Activated T-helper 1 cell treated with anti-CD3 and anti-CD28 coated beads, Interleukin-12 subunit alpha, Interleukin-12 subunit beta, Interleukin-2, Interleukin-4 antibody, amounts not matched to agents 30 ng/mL and 10 ng/mL and 1 ng/mL, durations not matched to agents 14 hours and 24 hours and 36 hours (primary cell): ENCODE measurements at places on chromosomes 16 and 17.

GRCh38 chr17:26818736-26819135 lies 475.2 kb upstream of the WSB1 start:
- DNase-seq: no peak
- H3K4me3 ChIP-seq: no peak overlapping the region
- no peaks in the 10 kb centered on the region for H3K36me3 ChIP-seq
- no peaks in the 10 kb centered on the region for H3K27me3 ChIP-seq
- no peaks in the 10 kb centered on the region for H3K4me1 ChIP-seq
- no peak overlapping the region for H3K27ac ChIP-seq

- no peak for DNase-seq
- H3K4me3 ChIP-seq: peak overlapping the region; percentile 95
- peak overlapping the region; percentile 74 for H3K27ac ChIP-seq
- no peaks in the 10 kb centered on the region for H3K27me3 ChIP-seq
- H3K4me1 ChIP-seq: peaks cover 27% of the 10 kb centered on the region
Measured at GRCh38 chr16:15887283-15887682, 1.1 kb downstream of the CEP20 start.

DNA sequence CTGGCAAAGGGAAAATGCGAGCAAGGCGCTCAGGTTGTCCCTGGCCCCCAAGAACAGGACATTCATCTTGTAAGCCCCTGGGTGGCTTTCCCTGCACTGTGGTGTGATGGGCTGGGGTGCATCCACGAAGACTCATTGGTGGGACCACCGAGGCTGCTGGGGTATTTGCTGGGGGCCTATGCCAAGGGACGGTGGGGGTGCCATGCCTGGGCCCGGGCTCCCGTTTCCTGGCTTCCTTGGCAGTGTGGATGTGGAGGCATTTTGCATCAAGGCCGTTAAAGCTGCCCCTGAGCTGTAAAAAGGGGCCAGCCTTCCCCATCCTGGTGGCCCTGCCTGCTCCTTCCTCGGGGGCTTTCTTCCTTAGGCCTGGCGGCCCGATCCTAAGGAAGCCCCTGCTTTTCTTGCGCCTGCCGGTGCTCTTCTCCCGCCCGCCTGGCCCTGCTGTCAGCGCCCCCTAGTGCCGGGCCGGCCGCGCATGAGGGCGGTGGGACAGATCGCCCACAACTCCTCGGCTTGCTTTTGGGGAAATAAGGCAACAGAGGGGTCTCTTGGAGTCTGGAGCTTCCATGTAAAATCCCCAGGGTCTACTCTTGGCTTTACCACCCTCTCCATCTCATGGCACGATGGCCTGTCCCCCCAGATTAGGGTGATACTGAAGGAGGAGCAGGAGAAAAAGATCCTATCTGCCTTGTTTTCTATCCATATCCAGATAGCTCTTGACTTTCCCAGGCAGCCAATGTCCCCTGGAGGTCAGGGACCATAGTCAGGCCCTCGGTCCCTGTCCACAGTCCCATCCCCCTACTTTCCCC lies 9.8 kb upstream of the TBX2 start:
- H3K4me3 ChIP-seq: no peak overlapping the region
- peaks cover 24% of the 10 kb centered on the region for H3K27me3 ChIP-seq
- H3K4me1 ChIP-seq: no peaks in the 10 kb centered on the region
- H3K27ac ChIP-seq: no peak overlapping the region

DNA sequence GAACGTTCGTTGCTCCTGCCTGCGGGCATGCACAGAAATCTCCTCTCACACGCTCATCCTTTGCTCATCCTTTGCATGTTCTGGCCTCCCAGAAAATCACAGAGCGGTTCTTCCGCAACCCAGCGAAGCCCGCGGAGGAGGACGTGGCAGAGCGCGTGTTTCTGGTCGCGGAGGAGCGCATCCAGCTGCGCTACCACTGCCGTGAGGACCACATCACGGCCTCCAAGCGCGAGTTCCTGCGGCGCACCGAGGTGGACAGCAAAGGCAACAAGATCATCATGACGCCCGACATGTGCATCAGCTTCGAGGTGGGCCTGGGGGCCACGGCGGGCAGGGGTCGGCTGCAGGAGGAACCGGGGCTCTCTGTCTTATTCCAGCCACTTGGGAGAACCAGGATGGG lies 9.6 kb upstream of the KATNB1 start:
- H3K36me3 ChIP-seq: no peaks in the 10 kb centered on the region
- H3K4me3 ChIP-seq: no peak overlapping the region
- no peak for DNase-seq
- H3K27me3 ChIP-seq: no peaks in the 10 kb centered on the region

- H3K36me3 ChIP-seq: peaks cover 59% of the 10 kb centered on the region
- peak; percentile 66 for DNase-seq
- peak overlapping the region; percentile 68 for H3K4me3 ChIP-seq
Measured at GRCh38 chr16:57042157-57043111, 49.9 kb upstream of the CPNE2 start.

- H3K27ac ChIP-seq: no peak overlapping the region
- no peak overlapping the region for H3K4me3 ChIP-seq
- peaks cover 33% of the 10 kb centered on the region for H3K27me3 ChIP-seq
- no peaks in the 10 kb centered on the region for H3K36me3 ChIP-seq
- peaks cover 11% of the 10 kb centered on the region for H3K4me1 ChIP-seq
Measured at GRCh38 chr16:75196836-75197235, 10.1 kb downstream of the CTRB2 start.

DNA sequence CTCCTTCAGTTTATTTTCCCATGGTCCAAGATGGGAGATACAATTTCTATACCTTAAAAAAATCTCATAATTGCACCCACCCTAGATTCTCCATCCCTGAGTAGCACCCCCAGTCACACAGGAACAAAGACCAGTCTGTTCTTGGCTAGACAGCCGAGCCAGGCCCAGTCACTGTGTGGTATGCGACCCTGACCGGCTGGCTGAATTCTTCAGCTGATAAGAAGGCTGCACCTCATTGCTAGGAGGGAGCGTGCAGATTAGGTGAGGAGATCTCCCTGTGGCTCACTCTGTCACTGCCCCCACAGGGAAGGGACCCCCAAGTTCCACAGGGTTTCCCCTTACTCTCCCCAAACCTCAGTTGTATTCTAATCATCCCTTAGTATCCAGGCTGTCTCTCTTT lies 138.7 kb downstream of the SALL1 start:
- no peak overlapping the region for H3K27ac ChIP-seq
- peaks cover under 1% of the 10 kb centered on the region for H3K27me3 ChIP-seq
- no peaks in the 10 kb centered on the region for H3K36me3 ChIP-seq
- H3K4me3 ChIP-seq: no peak overlapping the region
- H3K4me1 ChIP-seq: no peaks in the 10 kb centered on the region

GRCh38 chr16:89377453-89377848 lies 112.9 kb downstream of the ANKRD11 start:
- DNase-seq: no peak
- no peaks in the 10 kb centered on the region for H3K27me3 ChIP-seq
- H3K4me1 ChIP-seq: peaks cover 34% of the 10 kb centered on the region
- H3K4me3 ChIP-seq: no peak overlapping the region

- H3K27me3 ChIP-seq: peaks cover 10% of the 10 kb centered on the region
- no peak overlapping the region for H3K4me3 ChIP-seq
- no peak for DNase-seq
- no peak overlapping the region for H3K27ac ChIP-seq
Measured at GRCh38 chr17:13690806-13691205, 89.1 kb upstream of the HS3ST3A1 start.

- H3K27ac ChIP-seq: peak overlapping the region; percentile 40
- H3K27me3 ChIP-seq: peaks cover 13% of the 10 kb centered on the region
- DNase-seq: no peak
- H3K4me3 ChIP-seq: no peak overlapping the region
- H3K4me1 ChIP-seq: peaks cover 9% of the 10 kb centered on the region
Measured at GRCh38 chr17:44907729-44908470, 7.4 kb downstream of the GFAP start.

- H3K27me3 ChIP-seq: peaks cover 14% of the 10 kb centered on the region
- no peaks in the 10 kb centered on the region for H3K36me3 ChIP-seq
- DNase-seq: no peak
- no peak overlapping the region for H3K27ac ChIP-seq
- no peak overlapping the region for H3K4me3 ChIP-seq
Measured at GRCh38 chr16:24861461-24861860, 15.7 kb downstream of the SLC5A11 start.

DNA sequence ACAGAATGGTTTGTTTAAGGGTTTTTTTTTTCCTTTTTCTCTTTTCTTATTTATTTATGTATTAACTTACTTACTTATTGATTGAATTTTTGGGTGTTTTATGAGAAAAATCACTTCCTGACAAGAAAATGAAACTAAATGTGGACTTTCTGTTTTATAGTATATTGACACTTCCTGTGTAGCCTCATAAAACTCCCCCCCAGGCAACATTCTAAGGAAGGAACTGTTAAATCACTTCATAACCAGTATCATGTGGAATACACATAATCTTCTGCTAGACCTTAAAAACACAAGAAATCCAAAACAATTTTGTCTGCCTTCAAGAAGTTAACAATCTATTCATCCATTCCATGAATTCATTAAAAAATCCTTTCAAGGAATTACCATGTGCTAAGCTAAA lies 164.1 kb upstream of the TOM1L1 start:
- no peaks in the 10 kb centered on the region for H3K4me1 ChIP-seq
- no peaks in the 10 kb centered on the region for H3K27me3 ChIP-seq
- H3K27ac ChIP-seq: no peak overlapping the region
- H3K4me3 ChIP-seq: no peak overlapping the region
- DNase-seq: no peak

- peak; percentile 61 for DNase-seq
- no peaks in the 10 kb centered on the region for H3K27me3 ChIP-seq
- H3K27ac ChIP-seq: peak overlapping the region; percentile 87
- H3K4me3 ChIP-seq: peak overlapping the region; percentile 87
- H3K36me3 ChIP-seq: peaks cover 8% of the 10 kb centered on the region
Measured at GRCh38 chr17:77391668-77392375, 251.1 kb downstream of the SEC14L1 start.

- no peaks in the 10 kb centered on the region for H3K4me1 ChIP-seq
- H3K27ac ChIP-seq: no peak overlapping the region
- no peaks in the 10 kb centered on the region for H3K36me3 ChIP-seq
- peaks cover 15% of the 10 kb centered on the region for H3K27me3 ChIP-seq
Measured at GRCh38 chr17:21105064-21105894, 21.5 kb upstream of the DHRS7B start.

- no peaks in the 10 kb centered on the region for H3K4me1 ChIP-seq
- no peak overlapping the region for H3K27ac ChIP-seq
- no peak for DNase-seq
- no peak overlapping the region for H3K4me3 ChIP-seq
- H3K36me3 ChIP-seq: no peaks in the 10 kb centered on the region
Measured at GRCh38 chr16:78675951-78676792, 576.7 kb downstream of the WWOX start.

DNA sequence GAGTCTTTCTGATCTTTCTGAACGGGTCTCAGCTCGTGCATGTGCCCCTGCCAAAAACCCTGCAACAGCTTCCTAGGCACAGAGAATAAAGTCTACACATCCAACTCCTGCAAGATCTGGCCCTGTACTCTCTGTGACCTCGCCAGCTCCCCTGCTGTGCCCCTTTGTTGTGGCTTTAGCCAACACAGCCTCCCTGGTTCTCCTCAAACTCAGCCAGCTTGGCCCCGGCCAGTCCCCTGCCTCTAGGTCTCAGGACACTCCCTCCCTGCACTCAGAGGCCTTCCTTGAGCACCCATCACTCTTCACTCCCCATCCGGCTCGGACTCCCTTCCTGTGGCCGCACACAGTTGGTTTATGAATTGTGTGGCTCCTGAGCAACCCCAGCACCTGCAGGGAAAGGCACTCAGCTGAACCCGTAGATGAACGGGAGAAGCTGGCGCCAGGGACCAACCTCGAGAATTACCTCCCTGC lies 1.4 kb downstream of the CEP131 start:
- DNase-seq: no peak
- H3K36me3 ChIP-seq: no peaks in the 10 kb centered on the region

- DNase-seq: no peak
- peaks cover 8% of the 10 kb centered on the region for H3K27me3 ChIP-seq
- H3K4me3 ChIP-seq: no peak overlapping the region
- no peaks in the 10 kb centered on the region for H3K4me1 ChIP-seq
- H3K36me3 ChIP-seq: no peaks in the 10 kb centered on the region
- no peak overlapping the region for H3K27ac ChIP-seq
Measured at GRCh38 chr17:78610951-78611511, 33.8 kb upstream of the DNAH17 start.

- DNase-seq: no peak
- H3K4me3 ChIP-seq: no peak overlapping the region
- H3K27ac ChIP-seq: no peak overlapping the region
- H3K36me3 ChIP-seq: no peaks in the 10 kb centered on the region
Measured at GRCh38 chr16:27951489-27952120, 111.9 kb downstream of the GSG1L start.

- no peaks in the 10 kb centered on the region for H3K4me1 ChIP-seq
- H3K36me3 ChIP-seq: no peaks in the 10 kb centered on the region
- no peaks in the 10 kb centered on the region for H3K27me3 ChIP-seq
Measured at GRCh38 chr17:73412914-73413313, 101.1 kb upstream of the CDC42EP4 start.

DNA sequence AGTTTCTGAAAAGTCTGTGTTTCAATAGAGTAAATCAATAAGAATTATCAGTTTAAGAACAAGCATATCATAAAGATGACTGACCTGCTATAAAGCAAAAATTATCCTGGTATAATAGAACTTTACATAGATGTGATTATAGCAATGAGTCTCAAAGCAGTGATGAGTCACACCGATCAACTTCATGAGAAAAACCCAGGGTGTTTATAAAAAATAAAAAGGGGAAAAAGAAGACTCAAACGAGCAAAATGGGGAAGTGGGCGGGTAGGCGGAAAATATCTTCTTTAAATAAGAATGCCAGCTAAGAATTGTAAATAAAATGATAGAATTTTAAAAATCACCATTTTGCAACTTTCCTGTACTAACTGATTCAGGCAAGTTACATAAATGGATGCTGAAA lies 46.8 kb downstream of the BRIP1 start:
- H3K36me3 ChIP-seq: peaks cover 29% of the 10 kb centered on the region
- H3K4me1 ChIP-seq: peaks cover 14% of the 10 kb centered on the region
- no peak overlapping the region for H3K4me3 ChIP-seq
- peak overlapping the region; percentile 35 for H3K27ac ChIP-seq
- H3K27me3 ChIP-seq: no peaks in the 10 kb centered on the region

DNA sequence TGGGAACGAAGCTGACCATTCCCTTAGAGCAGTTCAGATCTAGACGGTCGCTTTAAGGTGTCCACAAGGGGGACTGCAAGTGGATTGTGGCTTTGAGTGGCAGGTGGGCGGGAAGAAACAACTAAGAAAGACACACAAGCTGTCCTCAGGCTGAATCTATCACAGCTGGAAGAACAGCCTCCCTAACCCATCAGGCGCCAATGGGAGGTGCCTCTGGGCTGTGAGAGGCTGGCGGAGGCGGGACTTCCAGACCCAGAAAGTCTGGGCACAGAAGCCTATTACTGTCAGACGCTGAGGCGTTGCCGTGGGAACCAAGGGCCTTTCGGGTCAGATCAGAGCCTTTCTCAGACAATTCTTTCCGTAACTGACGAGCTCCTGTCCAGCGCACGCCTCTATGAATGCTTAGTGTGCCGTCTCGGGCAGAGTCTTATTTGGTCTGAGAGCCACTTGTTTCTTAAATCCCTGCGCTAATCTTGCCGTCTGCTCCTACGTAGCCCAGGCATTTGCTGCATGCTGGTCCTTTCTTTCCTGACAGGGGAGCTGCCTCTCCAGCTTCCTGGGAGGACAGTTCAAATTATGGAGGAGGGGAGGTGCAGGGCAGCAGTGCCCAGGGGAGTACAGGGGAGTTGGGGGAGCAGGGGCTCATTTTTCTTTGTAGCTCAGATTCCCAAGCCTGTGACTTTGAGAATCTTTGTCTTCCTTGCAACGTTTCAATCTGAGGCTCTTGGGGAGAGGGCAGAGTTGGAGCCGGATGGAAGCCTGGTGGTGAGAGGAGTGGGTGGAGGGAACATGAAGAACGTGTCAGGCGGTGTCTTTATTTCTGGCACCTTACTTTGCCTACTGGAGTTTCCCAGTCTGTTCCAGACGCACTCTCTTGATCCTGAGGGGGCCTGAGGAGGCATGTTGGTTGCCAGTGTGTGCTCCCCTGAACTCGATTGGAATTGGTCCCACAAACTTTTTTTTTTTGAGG lies 618.7 kb downstream of the KCNJ18 start:
- no peak for DNase-seq
- no peaks in the 10 kb centered on the region for H3K27me3 ChIP-seq
- no peak overlapping the region for H3K27ac ChIP-seq
- no peaks in the 10 kb centered on the region for H3K4me1 ChIP-seq
